ENCODE measurements at places on chromosomes 6 and 20.
A peak's percentile ranks its signal among the peaks of the same experiment; 100 is the strongest.

- DNase-seq: no peak
These were observed 492.4 kb upstream of the MARCKS start for GRCh38 chr6:113364766-113365165.

- DNase-seq: no peak
These were observed 213.0 kb upstream of the DTNBP1 start for GRCh38 chr6:15875797-15876196.

- DNase-seq: peak; percentile 72
These were observed 1.2 kb downstream of the ANGPT4 start for GRCh38 chr20:914727-915498.

GRCh38 chr20:47067776-47068175 is 173.1 kb downstream of the EYA2 start:
- DNase-seq: no peak

GRCh38 chr6:121965739-121966138 is 433.7 kb upstream of the HSF2 start:
- no peak for DNase-seq

GRCh38 chr6:43496370-43497128 is 13.6 kb downstream of the LRRC73 start:
- peak; percentile 76 for DNase-seq

All from urothelium cell line (cell line).